ENCODE measurements at places on chromosomes 3 and 15.

GRCh38 chr15:88512078-88512477, 34.4 kb downstream of the DET1 start:
- DNase-seq: no peak

DNA sequence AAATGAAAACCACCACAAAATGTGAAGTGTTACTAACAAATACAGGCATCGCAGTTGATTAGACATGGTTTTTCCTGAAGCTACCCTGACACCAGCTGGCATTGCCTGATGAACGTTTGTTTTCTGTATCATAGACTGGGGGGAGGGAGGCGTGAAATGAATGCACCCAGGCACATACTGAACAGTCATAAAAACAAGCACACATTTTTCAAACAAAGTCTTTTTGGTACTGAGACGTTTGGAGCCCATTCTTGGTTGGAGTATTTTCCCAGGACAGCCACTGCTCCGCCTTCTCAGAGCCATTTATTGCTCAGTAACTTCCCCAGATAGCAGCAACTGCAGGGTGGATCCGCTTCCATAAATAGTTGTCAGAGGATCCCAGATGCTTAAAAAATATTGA, 52.4 kb downstream of the KLF13 start:
- DNase-seq: no peak

- no peak for DNase-seq
These were observed 137.3 kb upstream of the BHLHE40 start for GRCh38 chr3:4841776-4842440.

GRCh38 chr15:66670762-66671580, 31.1 kb upstream of the SMAD6 start:
- no peak for DNase-seq

GRCh38 chr3:187041362-187042307, 97.7 kb downstream of the RPL39L start:
- DNase-seq: no peak

GRCh38 chr3:175932586-175932985, 1073.5 kb downstream of the NAALADL2 start:
- no peak for DNase-seq

GRCh38 chr3:14811684-14812083, 7.1 kb upstream of the FGD5 start:
- DNase-seq: no peak

- DNase-seq: no peak
These were observed 217.4 kb upstream of the WNT5A start for GRCh38 chr3:55704521-55704920.

DNA sequence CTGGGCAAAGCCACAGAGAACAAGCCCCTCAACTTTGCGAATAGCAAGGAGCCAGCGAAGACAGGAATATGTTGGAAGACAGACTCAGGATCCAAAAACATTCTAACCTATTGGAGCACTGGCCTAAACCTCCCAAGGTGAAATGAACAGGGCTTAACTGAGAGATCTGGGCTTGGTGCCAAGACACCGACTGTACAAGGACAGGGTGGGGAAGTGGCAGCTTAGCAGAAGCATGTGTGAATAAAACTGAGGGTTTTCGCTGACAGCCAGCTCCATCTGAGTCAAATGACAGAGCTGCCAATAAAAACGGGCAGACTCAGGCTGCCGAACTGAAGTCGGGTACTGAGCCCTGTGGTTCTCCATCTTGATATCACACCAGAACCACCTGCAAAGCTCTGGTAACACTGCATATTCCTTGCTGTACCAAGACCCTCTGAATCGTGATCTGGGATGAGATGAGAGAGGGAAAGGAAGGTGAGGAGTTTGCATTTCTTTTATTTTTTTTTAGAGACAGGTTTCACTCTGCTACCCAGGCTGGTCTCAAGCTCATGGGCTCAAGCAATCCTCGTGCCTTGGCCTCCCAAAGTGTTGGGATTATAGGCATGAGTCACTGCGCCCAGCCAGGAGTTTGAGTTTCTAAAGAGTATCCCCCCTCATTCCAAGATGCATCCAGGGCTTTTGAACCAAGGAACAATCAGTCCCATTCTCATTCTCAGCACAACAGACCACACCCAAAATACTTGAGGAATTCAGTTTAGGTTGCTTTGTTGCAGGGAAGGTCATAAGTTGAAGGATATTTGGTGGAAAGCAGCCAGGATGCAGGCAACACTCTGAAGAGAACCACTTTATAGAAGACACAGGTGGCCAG, 6.0 kb upstream of the PLCB2 start:
- peak; percentile 63 for DNase-seq

DNA sequence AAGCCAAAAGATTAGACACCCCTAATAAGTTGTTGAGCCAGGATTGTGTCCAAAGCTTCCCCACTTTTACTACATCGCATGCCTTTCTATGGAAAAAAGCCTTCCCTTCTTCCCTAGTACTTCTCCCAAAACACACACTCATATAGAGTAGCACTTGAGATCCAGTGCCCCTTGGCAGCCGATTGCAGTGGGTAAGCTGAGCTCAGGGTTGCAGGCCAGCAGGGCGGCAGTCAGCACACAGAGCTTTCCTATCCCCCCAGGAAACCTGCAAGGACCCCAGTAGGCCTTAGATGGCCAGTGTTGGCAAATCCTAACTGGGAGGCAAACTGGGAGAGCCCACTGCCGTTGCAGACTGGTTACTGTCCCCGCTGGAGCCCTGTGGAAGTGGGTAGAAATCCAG, 75.7 kb upstream of the C15orf39 start:
- no peak for DNase-seq

- no peak for DNase-seq
These were observed 41.8 kb downstream of the CBLB start for GRCh38 chr3:105826778-105827634.

DNA sequence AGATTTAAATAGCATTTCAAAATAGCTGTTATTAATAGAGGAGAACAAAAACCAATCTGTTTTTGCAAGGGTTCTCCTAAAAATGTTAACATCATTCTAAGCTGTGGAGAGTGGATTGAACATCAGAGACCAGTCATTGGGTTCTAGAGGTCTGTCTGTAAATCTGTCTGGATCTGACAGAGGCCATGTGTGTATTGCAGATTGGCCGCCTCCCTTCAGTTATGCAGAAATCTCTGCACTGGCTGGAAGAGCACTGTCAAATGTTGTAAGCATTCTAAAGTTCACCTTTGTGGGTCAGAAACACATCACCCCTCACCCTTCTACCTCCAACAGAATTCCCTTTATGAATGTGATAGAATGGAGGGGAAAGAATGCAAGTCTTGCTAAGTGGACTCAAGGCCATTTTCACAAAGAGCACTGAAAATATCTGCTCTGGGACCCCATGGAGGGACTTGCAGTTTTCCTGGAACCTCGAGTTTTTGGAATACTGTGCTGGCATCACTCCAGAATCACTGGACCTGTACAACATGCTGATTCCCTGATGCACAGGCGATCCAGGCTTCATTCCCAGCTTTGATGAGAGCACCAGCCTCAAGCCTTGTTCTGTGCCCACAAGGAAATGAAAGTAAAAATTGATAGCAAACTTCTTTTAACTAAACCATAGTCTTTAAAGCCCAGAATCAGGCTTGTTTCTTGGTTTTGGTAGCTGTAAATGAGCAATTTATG, 8.4 kb downstream of the FAM81A start:
- DNase-seq: no peak

DNA sequence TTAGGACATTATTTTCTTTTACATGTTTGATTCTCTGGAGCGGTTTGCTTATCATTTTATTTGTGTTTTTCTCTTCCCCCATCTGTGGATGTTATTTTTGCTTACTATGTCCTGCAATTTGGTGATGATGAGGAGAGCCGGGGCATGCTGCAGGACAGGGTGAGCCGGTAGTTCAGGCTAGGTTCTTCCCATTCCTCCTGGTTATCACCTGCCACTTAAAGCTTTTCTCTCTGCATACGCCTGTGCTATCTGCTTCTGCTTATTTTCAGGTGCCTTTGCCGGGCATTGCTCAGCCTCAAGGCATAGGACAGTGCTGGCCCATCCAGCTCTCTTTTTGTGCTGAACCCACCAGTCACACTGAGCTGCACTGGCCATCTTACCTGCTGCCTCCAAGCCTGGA, 85.8 kb downstream of the MCTP2 start:
- DNase-seq: no peak

DNA sequence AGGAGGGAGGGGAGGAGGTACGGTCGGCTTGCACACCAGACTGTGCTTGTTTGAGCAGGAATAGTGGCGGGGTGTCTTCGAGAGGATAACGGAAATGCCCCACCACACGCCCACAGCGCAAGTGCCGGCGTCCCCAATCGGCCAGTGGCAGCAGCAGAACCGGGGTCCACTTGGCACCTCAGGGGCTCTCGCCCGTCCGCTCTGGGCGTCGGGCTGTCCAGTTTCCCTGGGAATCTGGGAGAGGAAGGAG, 53.7 kb downstream of the CCDC54 start:
- DNase-seq: no peak

- no peak for DNase-seq
These were observed 130.0 kb downstream of the PLCL2 start for GRCh38 chr3:17014709-17015108.

DNA sequence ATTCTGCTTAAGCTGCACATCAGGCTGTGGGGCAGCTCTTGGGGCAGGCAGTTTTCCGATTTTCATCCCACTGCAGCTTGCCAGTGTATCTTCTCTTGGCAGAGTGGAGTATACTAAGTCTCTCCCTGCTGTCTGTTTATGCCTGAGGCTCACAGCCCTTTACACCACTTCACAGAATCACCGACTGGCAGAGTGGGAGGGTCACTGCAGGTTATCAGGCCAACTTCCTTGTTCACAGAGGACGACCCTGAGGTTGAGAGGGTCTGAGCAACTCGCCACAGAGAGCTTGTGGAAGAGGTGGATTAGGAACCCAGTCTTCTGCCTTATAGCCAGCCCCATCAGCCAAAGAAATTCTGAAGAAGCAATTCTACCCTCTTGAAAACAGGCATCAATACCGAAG, 30.9 kb downstream of the KIF9 start:
- DNase-seq: no peak

DNA sequence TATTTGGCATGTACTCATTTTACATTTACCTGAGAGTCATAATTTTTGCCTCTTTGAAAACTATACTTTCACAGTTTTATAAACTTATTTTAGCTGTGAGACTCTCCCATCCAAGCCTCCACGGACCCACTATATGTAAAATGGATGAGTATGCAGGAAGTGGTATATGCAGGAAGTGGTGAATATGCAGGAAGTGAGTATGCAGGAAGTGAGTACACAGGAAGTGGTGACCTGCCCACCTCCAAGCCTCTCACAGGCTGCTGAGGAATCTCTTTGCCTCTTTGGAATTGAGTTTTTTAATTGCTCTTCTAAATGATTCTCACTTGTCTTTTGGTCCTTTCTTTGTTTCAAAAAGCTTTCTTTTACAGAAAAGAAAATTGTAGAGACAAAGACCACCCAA, 85.2 kb downstream of the KBTBD8 start:
- no peak for DNase-seq

DNA sequence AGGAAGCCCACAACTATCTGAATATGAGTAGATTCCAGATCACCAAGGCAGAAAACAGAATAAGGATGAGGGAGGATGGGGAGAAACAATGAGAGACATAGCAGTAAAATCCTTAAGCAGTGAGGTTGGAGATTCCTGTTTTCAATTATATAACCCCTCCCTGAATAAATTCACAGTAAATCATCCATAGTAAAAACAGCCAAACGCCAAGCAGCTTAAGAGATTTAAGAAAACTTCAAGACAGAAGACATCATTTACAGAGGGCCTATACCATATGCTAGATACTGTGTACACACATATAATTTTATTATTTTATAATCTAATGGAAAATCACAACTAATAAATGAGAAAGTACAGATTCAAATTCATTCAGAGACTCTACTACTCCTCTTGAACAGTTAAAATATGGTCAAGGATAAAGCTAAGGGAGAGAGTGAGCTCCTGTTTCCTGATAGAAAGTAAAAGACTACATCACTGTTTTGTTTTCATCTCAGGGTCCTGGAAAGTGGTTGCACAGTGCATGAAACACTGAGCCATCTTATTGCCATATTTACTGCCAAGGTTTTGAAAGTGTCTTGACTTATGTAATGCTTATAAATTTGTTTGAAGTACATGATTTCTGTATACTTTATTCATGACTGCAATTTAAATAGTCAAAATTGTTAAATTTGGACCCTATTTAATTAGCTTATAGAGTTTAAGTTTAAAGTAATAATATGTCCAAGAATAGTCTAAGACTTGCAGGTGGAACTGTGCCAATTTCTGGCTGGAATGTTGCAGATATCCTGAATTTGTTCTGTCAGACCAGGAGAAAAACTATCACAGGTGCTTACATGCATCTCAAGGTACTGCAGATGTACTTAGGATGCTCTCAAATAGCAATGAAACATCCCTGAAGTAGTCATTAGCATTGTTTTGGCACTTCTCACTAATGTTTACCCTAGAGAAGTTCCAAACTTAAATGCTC, 141.4 kb downstream of the TBL1XR1 start:
- no peak for DNase-seq

- no peak for DNase-seq
These were observed 184.4 kb upstream of the LPP start for GRCh38 chr3:187969581-187969950.

DNA sequence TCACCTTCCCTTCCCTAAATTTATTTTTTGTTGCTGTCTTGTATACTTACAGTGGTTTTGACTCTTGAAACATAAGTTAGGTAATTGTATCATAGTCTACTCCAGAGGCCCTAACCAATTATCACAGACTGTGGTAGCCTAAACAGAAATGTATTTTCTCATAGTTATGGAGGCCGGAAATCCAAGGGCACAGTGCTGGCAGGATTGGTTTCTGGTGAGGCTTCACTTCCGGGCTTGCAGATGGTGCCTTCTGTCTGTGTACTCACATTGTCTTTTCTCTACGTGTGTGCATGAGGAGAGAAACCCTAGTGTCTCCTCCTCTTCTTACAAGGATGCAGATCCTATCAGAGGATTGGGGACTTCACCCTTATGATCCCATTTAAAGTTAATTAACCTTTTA, 290.2 kb upstream of the KCNMB2 start:
- DNase-seq: no peak

- DNase-seq: no peak
These were observed 720.6 kb upstream of the CBLB start for GRCh38 chr3:106589311-106589942.

DNA sequence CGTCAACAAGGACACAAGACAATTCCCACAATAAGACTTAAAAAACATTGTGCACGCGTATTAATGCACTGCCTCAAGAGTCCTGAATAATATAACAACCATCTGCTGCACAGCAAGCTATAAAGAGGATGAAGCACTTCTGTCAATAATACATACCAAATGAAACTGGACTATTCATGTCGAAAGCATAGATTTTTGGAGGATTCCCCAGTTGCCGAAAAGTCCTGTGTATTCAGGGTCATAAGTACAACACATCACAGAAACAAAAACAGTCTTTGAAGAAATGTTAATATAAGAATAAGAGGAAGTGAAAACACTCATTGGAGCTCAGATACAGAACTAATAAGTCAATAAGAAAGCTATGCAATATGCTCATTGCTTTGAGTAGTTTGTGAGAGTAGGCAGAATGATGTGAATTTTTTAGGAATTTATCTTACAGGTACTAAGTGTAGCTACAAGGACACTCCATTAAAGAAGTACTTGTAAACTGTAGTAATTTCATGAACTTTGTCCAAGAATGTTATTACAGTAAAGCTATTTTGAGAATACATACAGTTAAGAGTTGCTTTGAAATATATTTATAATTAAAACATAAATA, 31.6 kb downstream of the CBLB start:
- DNase-seq: no peak
